ENCODE measurements at places on chromosomes 12 and 14.
A peak's percentile ranks its signal among the peaks of the same experiment; 100 is the strongest.

DNA sequence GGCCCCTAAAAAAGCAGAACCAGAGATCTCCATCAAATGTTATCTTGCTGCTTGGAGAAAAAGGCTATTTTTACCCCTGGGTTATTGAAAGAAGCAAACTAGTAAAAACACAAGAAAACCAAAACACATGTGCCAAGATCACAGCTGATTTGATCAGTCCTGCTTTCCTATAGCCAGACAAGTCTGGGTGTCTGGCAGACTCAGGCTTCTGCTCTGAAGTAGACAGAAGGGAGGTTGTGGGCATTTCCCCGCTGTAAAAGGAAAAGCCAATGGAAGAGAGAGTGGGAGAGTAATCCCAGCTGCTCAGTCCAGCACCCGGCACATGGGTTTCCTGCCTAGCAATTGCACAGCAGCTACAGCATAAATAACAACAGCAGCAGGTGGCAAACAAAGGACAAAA is 177.9 kb downstream of the PHLDA1 start:
- DNase-seq: no peak

DNA sequence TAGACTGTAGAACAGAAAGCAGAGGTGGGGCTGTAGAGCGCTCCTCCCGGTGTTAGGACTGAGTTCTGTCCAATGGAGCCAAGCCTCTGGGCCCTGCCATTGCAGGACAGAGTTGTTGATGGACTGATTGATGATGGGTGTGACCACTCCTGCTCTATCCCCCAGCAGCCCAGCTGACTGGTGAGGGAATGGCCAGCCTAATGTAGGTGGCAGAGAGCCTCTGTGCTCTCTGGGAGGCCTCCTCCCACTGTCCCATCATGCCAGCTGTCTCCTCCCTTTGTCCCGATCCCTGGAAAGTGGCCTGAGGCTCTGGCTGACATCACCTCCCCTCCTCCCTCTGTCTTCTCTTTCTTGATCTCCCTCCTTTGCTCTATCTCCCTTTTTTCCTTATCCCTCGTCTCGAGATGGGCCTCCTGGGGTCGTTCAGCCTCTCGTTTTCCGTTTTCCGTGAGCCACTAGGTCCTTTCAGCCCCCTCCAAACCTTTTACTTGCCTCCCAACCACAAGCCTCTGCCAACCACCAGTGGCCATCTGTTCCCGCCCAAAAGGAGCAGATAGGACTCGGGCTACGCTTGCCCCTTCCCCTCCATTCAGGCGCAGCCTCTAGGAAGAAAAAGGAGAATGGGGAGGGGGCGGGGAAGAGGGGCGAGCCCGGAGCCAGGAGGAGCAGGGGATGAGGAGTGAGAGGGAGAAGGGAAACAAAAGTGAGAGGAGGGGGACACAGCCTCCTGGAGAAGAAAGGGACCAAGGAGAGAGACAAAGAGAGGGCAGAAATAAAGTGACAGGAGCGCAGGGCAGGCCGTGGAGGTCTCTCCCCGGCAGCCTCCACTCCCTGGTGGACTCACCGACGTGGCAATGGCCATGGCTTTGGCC is 572 bp downstream of the EFS start:
- DNase-seq: no peak

GRCh38 chr12:75638792-75639191 is 127.4 kb upstream of the KRR1 start:
- DNase-seq: no peak

- no peak for DNase-seq
These were observed 308.8 kb downstream of the SNAPC1 start for GRCh38 chr14:62071039-62071438.

GRCh38 chr12:12441843-12442461 is 85.1 kb downstream of the BORCS5 start:
- peak; percentile 21 for DNase-seq

DNA sequence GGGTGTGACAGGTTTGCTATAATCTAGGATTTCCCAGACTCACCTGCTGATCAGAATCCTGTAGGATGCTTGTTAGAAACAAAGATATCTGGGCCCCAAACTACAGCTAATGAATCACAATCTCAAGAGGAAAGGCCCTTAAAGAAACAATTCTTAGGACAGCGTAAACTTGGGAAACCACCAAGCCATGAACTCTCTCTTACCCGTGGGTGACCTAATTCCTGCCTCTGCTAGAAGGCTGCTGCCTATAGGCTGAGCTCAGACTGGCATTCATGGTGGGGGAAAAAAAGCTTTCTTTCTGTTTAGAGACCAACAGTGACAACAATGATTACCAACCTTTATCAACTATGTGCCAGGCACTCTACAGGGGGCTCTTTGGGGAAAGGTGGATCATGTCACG is 213.9 kb upstream of the FKBP4 start:
- DNase-seq: no peak

- no peak for DNase-seq
These were observed 78.6 kb downstream of the SLC15A5 start for GRCh38 chr12:16198884-16199283.

DNA sequence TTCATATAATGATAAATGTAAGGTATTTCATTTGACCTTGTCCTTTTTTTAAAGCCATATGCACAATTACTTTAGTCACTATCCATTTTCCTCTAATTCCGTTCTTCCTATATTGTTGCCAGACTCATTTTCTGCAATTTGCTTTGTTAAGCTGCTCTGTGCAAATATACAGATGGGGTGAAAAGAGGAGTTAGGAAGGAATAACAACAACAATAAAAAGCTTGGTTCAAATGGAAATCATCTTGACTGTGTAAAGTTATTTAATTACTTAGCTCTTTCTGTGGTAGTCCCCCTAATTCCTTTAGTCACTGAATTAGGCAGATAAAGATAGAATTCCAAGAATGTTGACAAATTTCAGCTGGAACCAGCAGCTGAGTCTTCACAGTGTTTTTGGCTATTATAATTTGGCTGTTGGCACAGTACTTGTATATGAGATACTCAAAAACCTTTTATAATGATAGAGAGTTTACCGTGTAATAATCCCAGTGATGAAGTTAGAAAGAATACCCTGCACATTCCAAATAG is 838.0 kb downstream of the RPS29 start:
- no peak for DNase-seq

GRCh38 chr14:81193924-81194633 is 26.7 kb downstream of the GTF2A1 start:
- no peak for DNase-seq

GRCh38 chr12:75704208-75704607 is 192.8 kb upstream of the KRR1 start:
- no peak for DNase-seq

GRCh38 chr12:165862-166368 is 48.0 kb downstream of the SLC6A12 start:
- no peak for DNase-seq

- no peak for DNase-seq
These were observed 89.3 kb downstream of the FIGNL2 start for GRCh38 chr12:51759175-51759574.

DNA sequence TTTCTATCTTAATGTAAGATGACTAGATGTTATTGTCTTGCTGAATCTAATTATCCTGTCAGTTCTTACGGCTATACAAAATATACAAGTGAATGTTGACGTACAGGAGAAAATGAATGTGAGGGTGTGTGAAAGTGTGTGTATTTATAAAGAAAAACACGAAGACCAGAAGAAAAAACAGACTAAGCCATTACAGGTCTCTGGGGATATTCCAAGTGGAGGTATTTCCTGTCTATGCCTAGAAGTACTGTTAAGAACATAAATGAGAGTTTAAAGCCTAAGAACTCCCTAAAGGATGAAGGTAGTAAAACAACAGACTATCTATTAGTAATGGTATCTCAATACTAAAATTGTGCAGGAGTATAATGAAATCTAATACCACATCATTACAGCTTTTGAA is 7.6 kb downstream of the MDM1 start:
- no peak for DNase-seq

- no peak for DNase-seq
These were observed 73.5 kb upstream of the VASH1 start for GRCh38 chr14:76687611-76688382.

DNA sequence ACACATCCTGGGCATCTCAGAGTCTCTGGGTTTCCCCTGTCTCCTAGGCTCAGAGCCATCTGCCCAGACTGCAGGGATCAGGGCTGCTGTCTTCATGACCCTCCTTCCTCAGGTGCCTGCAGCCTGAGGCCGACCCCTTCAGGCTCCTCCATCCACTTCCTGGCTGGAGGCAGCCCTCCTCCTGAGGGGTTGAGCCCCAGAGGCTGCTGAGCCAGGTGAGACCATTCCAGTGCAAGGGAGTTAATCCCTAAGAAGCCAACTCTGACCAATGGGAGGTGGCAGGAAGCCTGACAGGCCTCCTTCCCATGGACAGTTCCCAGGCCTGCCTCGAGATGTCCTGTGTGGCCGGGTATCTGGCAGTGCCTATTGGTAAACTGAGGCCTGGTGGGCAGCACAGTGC is 8.4 kb upstream of the PPP4R4 start:
- no peak for DNase-seq

DNA sequence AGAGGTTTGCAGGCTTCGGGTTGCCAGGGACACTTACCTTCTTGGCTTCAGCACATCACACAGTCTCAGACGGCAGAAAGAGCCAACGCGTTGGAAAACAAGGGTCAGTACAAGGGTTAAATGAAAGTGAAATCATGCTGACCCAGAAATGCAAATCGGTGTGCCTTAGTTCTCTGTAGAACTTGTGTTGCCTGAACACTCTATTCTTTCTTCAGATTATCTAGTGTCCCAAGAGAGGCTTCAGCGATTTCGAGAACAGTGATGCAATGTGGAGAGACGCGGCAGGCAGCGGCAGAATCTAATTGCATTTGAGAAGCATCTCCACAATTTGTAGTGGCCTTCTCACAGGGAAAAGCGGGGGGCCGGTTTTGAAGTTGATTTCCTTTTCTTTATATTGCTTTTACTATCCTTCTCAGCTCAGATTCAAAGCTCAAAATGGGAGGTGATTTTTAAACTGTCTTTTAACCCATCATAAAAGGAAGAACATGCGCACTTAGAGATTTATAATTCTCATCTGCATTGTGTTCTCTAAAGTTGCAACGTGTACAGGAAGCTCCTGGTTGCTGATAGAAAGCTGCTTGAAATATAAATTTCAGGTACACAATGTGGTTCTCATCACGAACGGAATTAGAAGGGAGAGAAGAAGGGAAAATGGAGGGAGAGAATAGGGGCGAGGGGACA is 67.8 kb upstream of the EGLN3 start:
- no peak for DNase-seq

GRCh38 chr14:95346820-95347219 is 27.1 kb upstream of the CLMN start:
- DNase-seq: no peak

DNA sequence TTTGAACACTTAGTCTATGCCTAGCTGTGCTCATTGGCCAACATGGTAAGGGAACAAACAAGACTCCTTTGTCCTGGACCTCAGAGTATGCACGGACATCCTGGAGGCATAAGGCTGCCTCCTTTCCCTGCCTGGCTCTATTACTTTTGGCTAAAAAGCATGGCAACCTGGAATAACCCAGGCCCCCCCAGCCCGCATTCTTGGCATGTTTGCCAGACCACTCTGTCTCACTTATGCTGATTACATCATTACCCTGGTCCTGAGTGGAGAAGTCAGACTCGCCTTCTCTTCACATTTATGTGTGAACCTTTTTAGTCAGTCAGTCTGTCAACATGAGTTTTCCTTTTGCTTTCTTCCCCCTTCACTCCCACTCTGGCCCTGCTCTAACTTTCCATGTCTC is 58.0 kb upstream of the ELK3 start:
- no peak for DNase-seq

GRCh38 chr14:93163564-93163963 is 21.1 kb downstream of the MOAP1 start:
- DNase-seq: no peak

DNA sequence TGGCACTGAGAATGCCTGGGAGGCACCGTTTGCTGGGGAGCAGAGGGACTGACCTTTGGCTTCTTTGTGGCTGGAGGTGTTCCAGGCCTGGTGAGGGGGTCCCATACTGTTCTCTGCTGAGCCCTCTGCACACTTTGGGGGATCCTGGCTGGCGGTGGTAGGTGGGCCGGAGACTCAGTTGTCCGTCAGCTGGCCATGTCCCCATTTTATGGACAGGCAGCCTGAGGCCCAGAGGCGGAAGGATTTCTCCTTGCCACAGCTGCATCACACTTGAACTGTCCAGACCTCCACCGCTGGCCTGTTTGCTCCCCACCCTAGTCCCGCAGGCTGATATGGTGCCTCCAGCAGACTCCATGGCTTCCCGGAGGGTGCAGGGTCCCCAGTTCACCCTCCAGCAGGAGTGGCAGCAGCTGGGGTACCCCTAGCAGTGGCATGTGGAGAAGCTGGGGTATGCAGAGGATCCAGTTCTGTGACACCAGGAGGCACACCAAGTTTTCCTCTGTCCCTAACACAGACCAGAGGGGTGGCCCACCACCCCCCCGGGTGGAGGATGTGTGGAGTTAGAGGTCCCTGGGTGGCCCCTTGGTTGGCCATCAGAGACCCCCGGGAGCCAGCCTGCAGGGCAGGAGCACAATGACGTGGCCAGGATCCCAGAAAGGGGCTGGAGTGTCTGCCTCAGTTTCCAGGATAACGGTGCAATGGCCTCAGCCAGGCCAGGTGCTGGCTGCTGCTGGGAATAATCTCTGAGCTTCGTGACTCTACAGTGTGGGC is 14.8 kb downstream of the SLC25A29 start:
- no peak for DNase-seq

- no peak for DNase-seq
These were observed 4.8 kb upstream of the LMNTD1 start for GRCh38 chr12:25557830-25558436.

DNA sequence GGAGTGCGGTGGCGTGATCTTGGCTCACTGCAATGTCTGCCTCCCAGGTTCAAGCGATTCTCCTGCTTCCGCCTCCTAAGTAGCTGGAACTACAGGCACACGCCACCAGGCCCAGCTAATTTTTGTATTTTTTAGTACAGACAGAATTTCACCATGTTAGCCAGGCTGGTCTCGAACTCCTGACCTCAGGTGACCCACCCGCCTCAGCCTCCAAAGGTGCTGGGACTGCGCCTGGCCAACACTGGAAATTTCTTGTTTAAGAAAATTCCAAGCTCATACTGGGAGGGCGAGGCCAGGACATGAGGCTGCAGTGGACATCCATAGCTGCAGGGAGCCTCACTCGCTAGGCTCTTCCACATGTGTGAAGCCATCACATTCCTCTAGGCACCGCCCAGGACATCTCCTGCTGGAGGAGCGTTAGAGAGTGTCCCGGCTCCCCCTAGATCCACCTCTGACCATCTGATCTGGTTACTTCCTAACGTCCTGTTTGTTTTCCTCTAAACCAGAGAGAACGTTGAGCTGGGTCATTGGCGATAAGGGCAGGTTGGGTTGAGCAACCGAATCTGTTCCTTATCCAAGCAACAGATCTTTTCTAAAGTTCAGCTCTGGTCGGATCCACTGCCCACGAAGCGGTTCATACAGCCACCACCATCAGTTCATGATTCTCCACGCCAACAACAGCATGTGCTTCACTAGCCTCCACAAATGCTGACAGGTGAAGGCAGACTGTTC is 108.2 kb upstream of the MED13L start:
- DNase-seq: no peak

DNA sequence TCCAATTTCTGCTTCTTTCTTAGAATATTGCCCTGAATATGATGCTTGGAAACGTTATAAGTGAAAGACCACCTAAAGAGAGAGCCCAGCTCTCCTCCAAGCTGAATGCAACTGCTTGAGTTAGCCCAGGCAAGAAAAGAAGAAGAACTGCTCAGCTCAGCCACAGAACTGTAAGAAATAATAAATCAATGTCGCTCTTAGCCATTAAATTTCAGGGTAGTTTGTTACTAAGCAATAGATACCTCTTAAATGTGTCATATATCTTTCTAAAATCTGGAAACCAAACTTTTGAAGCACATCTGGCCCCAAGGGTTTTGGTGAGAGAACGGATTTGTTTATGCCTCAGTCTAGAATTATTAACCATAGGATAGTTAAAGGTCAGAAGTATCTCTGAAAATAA is 50.4 kb downstream of the SLC6A15 start:
- DNase-seq: no peak

All from keratinocyte (primary cell).